ENCODE measurements at places on chromosomes 1 and 21.

- DNase-seq, result peak; percentile 20
These were observed 83.5 kb downstream of the SYF2 start for GRCh38 chr1:25148673-25149300.

- no peak for DNase-seq
These were observed 2.5 kb upstream of the TNFRSF18 start for GRCh38 chr1:1208713-1209433.

- DNase-seq, result no peak
These were observed 213.1 kb downstream of the HHAT start for GRCh38 chr1:210541680-210542358.

DNA sequence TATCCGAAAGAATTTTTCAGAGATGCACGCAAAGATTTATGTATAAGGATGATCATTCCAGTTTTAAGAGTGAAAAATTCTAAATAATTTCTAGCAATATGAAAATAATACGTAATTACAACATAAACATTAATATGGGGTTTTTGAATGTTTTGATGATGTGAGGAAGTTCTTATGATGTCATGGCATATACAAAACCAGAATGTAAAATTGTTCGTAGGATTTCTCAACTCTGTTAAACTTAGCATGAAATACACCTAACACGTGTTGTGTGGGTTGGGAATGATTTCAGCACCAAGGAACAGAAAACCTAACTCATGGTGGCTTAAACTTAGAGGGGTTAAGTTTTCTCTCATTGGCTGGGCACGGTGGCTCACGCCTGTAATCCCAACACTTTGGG, 62.2 kb downstream of the MYOM3 start:
- DNase-seq, result no peak

DNA sequence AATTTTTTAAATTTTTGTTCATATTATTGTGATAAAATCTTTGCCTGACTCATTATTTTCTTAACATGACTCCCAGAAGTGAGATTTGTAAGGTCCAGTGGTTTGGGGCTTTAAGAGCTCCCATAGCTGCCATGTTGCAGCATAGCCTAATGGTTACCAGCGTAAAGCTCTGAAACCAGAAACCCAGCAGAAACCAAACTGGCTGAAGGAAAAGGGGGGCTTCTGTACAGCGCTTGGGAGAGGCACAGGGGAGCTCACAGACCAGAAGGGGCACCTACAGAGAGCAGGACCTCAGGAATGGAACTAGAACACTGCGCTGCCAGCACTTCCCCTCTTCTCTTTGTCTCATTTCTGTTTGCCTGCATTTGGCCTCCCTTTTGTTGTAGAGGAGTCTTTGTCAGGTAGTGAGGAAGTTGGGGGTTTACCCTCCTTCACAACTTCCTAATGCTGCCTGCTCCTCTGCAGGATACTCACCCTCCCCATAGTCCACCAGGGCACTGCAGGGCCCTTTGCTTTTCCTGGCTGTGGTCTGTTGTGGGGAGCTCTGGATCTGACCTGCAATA, 2.6 kb upstream of the PYCR2 start:
- no peak for DNase-seq
